ENCODE measurements at places on chromosomes 2 and 18. TPM values are rescaled to one million over a fixed set of nuclear protein-coding genes. Genes with fewer than 3 reads are reported as not detected.

GRCh38 chr2:11038641-11039040, 116.6 kb upstream of the SLC66A3 start:
- H3K27ac ChIP-seq: no peak overlapping the region
- no peaks in the 10 kb centered on the region for H3K4me1 ChIP-seq
- H3K27me3 ChIP-seq: peaks cover 12% of the 10 kb centered on the region
- no peak overlapping the region for H3K4me3 ChIP-seq
- H3K36me3 ChIP-seq: no peaks in the 10 kb centered on the region

DNA sequence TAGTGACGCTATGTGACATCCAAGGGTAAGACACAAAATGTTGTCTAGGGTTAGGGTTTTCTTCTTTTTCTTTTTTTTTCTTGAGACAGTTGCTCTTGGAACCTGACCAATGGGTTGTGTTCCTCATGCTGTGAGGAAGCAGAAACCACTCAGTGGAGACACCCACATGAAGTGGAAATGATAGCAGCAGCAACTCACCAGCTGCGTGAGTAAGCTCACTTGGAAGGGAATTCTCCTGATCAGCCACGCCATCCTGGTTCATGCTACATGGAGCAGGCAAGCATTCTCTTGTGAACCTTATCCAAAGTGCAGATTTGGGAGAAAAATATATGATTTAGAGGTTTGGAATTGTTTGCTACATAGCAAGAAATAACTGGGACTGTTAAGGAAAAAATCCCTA, 863.7 kb downstream of the EPHA4 start:
- no peaks in the 10 kb centered on the region for H3K36me3 ChIP-seq
- DNase-seq: no peak
- H3K4me1 ChIP-seq: peaks cover 4% of the 10 kb centered on the region
- no peaks in the 10 kb centered on the region for H3K27me3 ChIP-seq
- no peak overlapping the region for H3K27ac ChIP-seq

DNA sequence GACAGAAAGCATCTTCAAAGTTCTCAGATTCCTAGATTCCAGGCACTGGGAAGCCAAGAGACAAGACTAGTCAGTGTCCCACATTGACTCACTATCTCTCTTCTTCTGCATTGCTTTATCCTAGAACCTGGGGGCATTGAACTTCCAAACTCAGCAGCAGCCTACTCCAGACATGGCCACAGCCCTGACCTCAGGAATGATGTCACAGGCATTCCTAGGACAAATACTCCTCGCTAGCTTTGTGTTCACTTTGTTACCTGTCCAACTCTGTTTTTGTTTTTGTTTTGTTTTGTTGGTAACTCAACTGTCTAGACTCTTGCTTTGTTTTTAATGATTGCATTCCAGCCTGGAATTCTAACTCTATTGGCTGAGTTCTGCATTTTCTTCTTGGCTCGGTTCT, 449.3 kb upstream of the SPHKAP start:
- H3K27me3 ChIP-seq: no peaks in the 10 kb centered on the region
- H3K4me3 ChIP-seq: no peak overlapping the region
- H3K4me1 ChIP-seq: no peaks in the 10 kb centered on the region

- H3K27me3 ChIP-seq: no peaks in the 10 kb centered on the region
- H3K27ac ChIP-seq: no peak overlapping the region
- no peaks in the 10 kb centered on the region for H3K36me3 ChIP-seq
- H3K4me3 ChIP-seq: no peak overlapping the region
- H3K4me1 ChIP-seq: peaks cover 25% of the 10 kb centered on the region
Observed at GRCh38 chr2:134445116-134445515, 191.2 kb downstream of the MGAT5 start.

DNA sequence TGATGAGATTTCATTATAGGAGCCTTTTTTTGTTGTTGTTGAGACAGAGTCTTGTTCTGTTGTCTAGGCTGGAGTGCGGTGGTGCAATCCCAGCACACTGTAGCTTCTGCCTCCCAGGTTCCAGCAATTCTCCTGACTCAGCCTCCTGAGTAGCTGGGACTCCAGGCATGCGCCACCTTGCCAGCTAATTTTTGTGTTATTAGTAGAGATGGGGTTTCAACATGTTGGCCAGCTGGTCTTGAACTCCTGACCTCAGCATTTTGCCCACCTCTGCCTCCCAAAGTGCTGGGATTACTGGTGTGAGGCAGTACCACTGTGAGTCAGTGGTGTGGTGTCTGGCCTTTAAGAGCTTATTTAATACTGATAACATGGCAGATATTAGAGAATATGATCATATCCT, 60.1 kb downstream of the MOB4 start:
- H3K27ac ChIP-seq: peak overlapping the region; percentile 12
- H3K4me3 ChIP-seq: no peak overlapping the region
- H3K36me3 ChIP-seq: no peaks in the 10 kb centered on the region
- no peaks in the 10 kb centered on the region for H3K27me3 ChIP-seq
- peaks cover 22% of the 10 kb centered on the region for H3K4me1 ChIP-seq
- DNase-seq: peak; percentile 43

GRCh38 chr2:214389334-214389733, 21.5 kb upstream of the VWC2L start:
- H3K36me3 ChIP-seq: no peaks in the 10 kb centered on the region
- H3K4me1 ChIP-seq: no peaks in the 10 kb centered on the region
- H3K27ac ChIP-seq: no peak overlapping the region
- H3K27me3 ChIP-seq: no peaks in the 10 kb centered on the region
- DNase-seq: no peak

GRCh38 chr2:112751451-112752197, 12.8 kb downstream of the CKAP2L start:
- H3K27me3 ChIP-seq: no peaks in the 10 kb centered on the region
- H3K4me3 ChIP-seq: no peak overlapping the region
- no peak for DNase-seq
- peak overlapping the region; percentile 10 for H3K27ac ChIP-seq

DNA sequence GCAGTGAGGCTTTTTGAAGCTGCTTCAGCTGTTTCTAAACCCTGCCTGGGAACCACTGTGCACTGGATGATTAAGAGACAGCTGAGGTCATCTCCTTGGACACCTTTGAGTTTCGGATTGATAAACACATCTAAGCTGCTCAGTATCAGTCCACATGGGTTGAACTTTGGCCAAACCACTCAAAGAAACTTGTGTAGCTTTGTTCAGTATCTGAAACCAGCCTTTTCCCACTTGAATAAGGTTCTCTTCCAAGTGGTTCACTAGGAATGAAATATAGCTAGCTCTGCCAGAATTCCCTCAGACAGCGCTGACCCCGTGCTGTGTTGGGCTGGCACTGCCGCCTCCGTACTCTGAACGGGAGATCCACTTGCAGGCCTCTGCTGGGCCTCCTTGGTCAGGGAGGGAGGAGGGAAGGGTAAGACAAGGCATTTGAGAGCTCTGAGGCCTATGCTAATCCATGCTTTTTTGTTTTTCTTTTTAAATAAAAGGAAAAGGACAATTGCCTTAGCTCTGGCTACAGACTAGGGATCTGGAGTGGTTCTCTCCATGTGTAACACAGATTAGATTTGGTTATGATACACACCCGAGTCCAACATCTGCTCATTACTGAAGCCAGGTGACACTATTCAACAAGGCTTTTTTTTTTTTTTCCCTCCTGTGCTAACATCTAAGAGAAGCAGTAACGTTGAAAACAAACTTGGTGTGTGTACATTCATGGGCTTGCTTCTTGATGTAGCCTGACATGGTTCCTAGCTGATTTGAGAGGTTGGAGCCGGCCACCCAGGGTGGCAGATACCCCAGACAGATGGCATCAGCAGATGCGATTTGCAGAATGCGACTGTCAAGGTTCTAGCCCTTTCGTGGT, 67.7 kb downstream of the NCK2 start:
- H3K36me3 ChIP-seq: peaks cover 4% of the 10 kb centered on the region
- H3K27me3 ChIP-seq: no peaks in the 10 kb centered on the region
- no peaks in the 10 kb centered on the region for H3K4me1 ChIP-seq
- H3K4me3 ChIP-seq: no peak overlapping the region
- H3K27ac ChIP-seq: no peak overlapping the region

DNA sequence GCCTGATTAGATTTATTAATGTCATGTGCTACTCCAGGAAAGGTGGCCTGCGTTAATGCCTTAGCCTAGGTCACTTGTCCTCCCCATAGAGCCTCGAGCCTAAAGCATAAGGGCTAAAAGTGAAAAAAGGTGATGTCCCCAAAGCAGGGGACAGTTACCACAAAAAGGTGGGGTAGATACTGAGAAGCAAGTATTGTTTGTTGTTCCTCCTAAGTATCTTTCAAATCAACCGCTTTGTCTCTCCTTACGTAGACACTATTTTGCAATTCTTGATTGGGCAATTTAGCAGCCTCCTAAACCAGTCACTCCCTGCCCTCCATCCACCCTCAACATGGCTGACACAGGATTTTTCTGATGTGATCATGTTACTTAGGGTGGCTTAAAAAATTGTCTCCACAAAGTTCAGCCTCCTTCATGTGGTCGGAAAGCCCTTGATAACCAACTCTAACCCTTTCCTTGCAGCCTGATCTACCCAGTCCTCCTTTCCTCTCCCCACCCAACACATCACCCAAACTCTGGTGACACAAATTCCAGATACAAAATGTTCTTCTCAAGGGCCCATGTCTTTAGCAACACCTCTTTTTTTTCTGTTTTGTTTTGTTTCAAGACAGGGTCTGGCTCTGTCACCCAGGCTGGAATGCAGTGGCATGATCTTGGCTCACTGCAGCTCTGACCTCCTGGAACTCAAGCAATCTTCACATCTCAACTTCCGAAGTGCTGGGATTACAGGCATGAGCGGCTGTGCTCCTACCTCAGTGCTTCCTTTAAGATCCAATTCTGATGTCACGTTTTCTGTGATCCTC, 6.9 kb downstream of the INHA start:
- H3K27ac ChIP-seq: no peak overlapping the region
- H3K27me3 ChIP-seq: no peaks in the 10 kb centered on the region
- H3K4me3 ChIP-seq: no peak overlapping the region
- H3K36me3 ChIP-seq: no peaks in the 10 kb centered on the region
- H3K4me1 ChIP-seq: peaks cover 16% of the 10 kb centered on the region

The CNTNAP5 gene
- not detected for total RNA-seq

The LIMS3 gene
- 0.26 TPM for total RNA-seq

Data from PC-3 (cell line).